Activated CD8-positive, alpha-beta T cell treated with anti-CD3 and anti-CD28 coated beads for 36 hours (primary cell): ENCODE measurements at places on chromosomes 2 and 18.
A peak's percentile ranks its signal among the peaks of the same experiment; 100 is the strongest.

GRCh38 chr2:27453968-27454367 is 11.8 kb downstream of the KRTCAP3 start:
- no peak overlapping the region for H3K4me3 ChIP-seq
- H3K27ac ChIP-seq = no peak overlapping the region
- peaks cover 1% of the 10 kb centered on the region for H3K36me3 ChIP-seq
- DNase-seq = no peak
- H3K27me3 ChIP-seq = no peaks in the 10 kb centered on the region

- no peaks in the 10 kb centered on the region for H3K4me1 ChIP-seq
- H3K4me3 ChIP-seq = no peak overlapping the region
- H3K27ac ChIP-seq = no peak overlapping the region
- no peaks in the 10 kb centered on the region for H3K36me3 ChIP-seq
- DNase-seq = no peak
These were observed 99.4 kb upstream of the NCK2 start for GRCh38 chr2:105645031-105645937.

- no peaks in the 10 kb centered on the region for H3K36me3 ChIP-seq
- H3K27me3 ChIP-seq = peaks cover 2% of the 10 kb centered on the region
- H3K27ac ChIP-seq = no peak overlapping the region
- H3K4me3 ChIP-seq = no peak overlapping the region
These were observed 43.7 kb upstream of the APCDD1 start for GRCh38 chr18:10410472-10411308.

- DNase-seq = no peak
- no peak overlapping the region for H3K4me3 ChIP-seq
- no peak overlapping the region for H3K27ac ChIP-seq
- H3K27me3 ChIP-seq = no peaks in the 10 kb centered on the region
- no peaks in the 10 kb centered on the region for H3K36me3 ChIP-seq
These were observed 652.2 kb downstream of the LRRTM4 start for GRCh38 chr2:76870011-76870410.

- DNase-seq = no peak
- no peak overlapping the region for H3K27ac ChIP-seq
- H3K27me3 ChIP-seq = peaks cover 2% of the 10 kb centered on the region
- H3K4me1 ChIP-seq = no peaks in the 10 kb centered on the region
- H3K36me3 ChIP-seq = no peaks in the 10 kb centered on the region
These were observed 438.2 kb downstream of the SLC4A3 start for GRCh38 chr2:220065581-220065980.

DNA sequence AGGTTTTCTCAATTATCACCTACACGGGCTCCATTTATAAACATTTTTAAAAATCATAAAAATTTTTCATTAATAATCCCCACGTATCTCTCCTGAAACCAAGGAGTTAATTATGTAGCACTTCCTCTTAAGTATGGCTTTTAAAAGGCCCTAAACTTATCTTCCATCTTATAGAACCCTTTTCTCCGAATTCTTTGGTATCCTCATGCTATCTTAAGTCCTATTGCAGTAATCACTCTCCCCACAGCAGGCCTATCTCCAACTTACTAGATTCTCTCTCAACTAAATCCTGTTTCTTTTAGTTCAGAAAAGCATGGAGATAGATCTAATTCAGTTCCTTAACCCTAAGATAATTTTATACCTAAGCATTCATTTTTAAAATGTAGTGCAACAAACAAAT is 26.2 kb downstream of the RPRD1A start:
- H3K27me3 ChIP-seq = no peaks in the 10 kb centered on the region
- DNase-seq = no peak
- peak overlapping the region; percentile 0 for H3K27ac ChIP-seq
- peaks cover 43% of the 10 kb centered on the region for H3K4me1 ChIP-seq

DNA sequence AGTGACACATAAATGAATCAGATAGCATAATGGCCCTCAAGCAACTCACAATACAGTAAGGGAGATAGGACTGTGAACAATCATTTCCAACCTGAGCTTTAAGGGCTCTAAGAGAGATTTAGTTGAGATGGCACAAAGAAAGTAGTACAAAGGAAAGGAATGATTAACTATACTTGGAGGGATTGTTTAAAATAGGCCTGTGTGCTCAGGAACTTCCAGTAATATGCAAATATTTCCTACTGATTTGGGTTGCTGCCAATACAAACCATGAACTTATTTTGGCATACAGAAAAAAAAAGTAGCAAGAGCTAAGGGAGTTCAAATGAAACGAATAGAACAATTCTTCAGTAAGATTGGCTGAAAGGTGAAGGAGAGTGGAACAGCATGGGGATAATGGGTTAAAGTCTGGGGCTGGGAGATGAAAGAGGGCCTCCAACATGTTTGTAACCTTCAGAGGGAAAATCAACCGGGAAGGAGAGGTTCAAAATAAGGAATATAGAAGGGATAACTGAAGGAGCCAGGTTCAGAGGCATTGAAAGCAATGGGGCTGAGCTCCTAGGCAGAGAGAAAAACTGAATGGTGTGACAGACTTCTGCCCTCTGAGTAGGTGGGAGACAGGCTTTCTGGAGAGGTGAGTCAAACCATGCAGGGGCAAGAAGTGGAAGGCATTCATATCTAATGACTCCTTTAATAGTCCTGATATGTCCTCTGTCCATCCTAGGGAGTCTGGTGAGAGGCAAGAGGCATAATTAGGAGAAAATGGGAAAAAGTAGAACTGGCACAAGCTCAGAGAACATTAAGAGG is 83.5 kb downstream of the DNAH7 start:
- no peaks in the 10 kb centered on the region for H3K36me3 ChIP-seq
- H3K4me3 ChIP-seq = no peak overlapping the region
- H3K4me1 ChIP-seq = no peaks in the 10 kb centered on the region
- H3K27ac ChIP-seq = no peak overlapping the region

DNA sequence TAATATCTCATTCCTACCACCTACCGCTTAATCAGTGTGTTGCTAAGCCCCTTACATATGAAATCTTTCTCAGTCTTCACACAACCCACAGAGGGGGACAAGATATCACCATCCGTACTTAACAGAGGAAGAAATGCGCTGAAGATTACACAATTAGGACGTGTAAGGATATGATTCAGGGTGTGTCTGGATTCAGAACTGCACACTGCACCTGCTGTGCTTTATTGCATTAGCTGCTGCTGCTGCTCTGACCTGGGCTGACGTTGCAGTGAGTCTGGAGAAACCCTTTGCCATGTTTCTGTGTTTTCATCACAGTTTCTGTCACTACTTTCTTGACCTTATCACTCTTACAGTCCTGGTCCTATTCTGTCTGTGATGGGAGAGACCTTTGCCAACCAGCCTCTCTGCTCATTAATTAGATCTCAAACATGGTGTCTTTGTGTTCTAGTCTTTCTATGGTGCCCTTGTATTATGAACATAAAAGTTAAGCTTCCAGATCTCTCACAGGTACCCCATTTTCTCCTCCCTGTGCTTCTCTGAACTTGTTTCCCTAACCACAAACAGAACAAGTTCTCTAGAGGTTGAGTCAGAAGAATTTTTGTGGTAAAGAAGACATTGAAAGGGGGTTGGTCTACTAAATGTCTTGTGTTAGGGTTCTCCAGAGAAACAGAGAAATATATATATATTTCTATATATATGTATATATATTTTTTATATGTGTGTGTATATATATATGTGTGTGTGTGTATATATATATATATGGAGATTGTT is 92.9 kb upstream of the CYP1B1 start:
- no peak overlapping the region for H3K27ac ChIP-seq
- no peaks in the 10 kb centered on the region for H3K4me1 ChIP-seq
- peaks cover 28% of the 10 kb centered on the region for H3K27me3 ChIP-seq
- H3K36me3 ChIP-seq = no peaks in the 10 kb centered on the region

GRCh38 chr2:129479892-129480291 is 499.6 kb upstream of the RAB6C start:
- DNase-seq = no peak
- H3K27ac ChIP-seq = no peak overlapping the region
- no peaks in the 10 kb centered on the region for H3K36me3 ChIP-seq
- H3K27me3 ChIP-seq = peaks cover 1% of the 10 kb centered on the region

- H3K4me1 ChIP-seq = no peaks in the 10 kb centered on the region
- DNase-seq = no peak
- H3K27ac ChIP-seq = no peak overlapping the region
- H3K36me3 ChIP-seq = no peaks in the 10 kb centered on the region
- no peaks in the 10 kb centered on the region for H3K27me3 ChIP-seq
- no peak overlapping the region for H3K4me3 ChIP-seq
These were observed 160.2 kb downstream of the GREB1L start for GRCh38 chr18:21402272-21402671.

DNA sequence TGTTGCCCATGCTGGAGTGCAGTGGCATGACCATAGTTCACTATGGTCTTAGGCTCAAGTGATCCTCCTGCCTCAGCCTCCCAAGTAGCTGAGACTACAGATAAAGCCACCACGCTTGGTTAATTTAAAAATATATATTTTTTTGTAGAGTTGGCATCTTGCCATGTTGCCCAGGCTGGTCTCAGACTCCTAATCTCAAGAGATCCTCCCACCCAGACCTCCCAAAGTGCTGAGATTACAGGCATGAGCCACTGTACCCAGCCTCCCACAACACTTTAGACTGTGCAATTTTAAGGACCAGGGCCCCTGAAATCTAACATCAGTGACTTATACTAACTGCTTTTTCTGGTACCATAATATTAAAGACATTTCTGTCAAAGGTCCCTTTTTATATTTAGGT is 5.2 kb downstream of the TXNDC2 start:
- H3K4me1 ChIP-seq = peaks cover 3% of the 10 kb centered on the region
- H3K36me3 ChIP-seq = no peaks in the 10 kb centered on the region
- no peak overlapping the region for H3K27ac ChIP-seq
- no peaks in the 10 kb centered on the region for H3K27me3 ChIP-seq
- no peak overlapping the region for H3K4me3 ChIP-seq

DNA sequence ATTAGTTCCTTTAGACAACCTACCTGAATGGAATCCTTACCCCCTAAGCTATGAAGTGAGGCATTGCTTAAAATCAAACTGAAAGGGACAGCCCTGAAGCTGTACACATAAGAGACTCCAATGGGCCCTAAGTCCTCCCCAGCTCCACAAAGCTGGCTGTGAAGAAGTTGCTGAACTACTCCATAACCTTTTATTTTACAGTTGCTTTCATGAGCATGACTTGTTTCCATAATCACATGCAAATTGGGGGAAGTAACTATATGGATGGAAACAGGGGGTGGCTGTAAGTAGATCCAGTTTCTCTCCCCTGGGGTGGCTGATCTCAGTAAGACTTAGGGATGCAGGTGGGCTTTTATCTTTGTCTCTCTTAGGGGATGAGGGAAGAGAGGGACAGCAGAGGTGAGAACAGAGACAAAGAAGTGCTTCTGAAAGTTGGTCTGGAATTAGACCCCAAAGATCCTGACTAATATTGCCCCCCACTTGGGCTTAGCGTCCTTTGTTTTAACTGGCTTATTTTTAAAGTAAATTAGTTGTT is 5.5 kb downstream of the FZD5 start:
- H3K27me3 ChIP-seq = peaks cover 41% of the 10 kb centered on the region
- H3K4me1 ChIP-seq = peaks cover 16% of the 10 kb centered on the region
- no peak overlapping the region for H3K27ac ChIP-seq
- H3K4me3 ChIP-seq = no peak overlapping the region
- H3K36me3 ChIP-seq = peaks cover 8% of the 10 kb centered on the region
- DNase-seq = no peak

GRCh38 chr2:165793779-165794535 is at the start of gene GALNT3:
GALNT3 (minus strand) TSS chr2:165794247; CDS start chr2:165770700, 23,547 bp downstream.
- H3K4me1 ChIP-seq = peaks cover 15% of the 10 kb centered on the region
- H3K4me3 ChIP-seq = peak within 1 kb of the TSS; percentile 85
- peak; percentile 33 for DNase-seq
- H3K36me3 ChIP-seq = peaks cover 2% of the 10 kb centered on the region
- peaks cover 27% of the 10 kb centered on the region for H3K27me3 ChIP-seq

GRCh38 chr18:50454387-50454988 is 79.6 kb downstream of the SKA1 start:
- no peak overlapping the region for H3K4me3 ChIP-seq
- no peaks in the 10 kb centered on the region for H3K36me3 ChIP-seq

DNA sequence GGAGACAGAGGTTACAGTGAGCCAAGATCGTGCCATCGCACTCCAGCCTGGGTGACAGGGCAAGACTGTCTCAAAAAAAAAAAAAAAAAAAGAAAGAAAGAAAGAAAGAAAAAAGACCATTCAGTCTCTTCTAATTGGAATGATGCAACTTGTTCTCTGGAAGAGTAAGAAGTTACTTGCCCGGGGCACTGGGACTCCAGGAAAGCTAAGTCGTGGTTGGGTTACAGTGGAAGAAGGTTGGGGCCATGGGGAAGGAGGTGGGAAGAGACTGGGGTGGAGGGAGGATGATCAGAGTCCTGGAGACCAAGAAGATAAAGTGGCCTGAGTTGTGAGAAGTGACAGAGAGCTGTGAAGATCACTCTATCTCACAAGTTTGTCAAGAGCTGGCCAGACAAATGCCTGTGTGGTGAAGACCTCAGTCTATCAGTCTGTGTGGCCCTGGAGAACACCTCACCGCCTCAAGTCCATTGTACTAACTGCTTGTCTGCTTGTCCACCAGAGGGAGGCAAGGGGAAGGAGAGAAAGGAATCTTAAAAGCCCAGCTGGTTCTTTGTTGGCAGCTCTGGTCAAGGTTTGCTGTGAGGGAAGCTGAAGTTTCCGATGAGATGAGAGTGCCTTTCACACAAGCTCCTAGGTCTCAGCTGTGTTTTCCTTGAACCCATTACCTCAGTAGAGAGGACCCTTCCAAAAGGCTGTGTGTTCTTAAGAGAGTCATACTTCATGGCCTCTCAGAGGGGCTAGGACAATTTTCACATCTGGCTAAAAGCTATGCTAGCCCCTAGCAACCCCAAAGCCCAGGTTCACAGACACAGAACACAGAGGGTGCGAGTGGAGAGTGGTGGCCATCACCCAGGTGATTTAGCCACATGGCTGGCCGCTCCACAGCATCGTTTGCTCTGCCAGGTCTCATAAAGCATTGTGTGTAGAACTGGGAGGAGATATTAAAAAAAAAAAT is 72.0 kb upstream of the TMEM178A start:
- DNase-seq = no peak
- H3K4me3 ChIP-seq = no peak overlapping the region
- H3K4me1 ChIP-seq = no peaks in the 10 kb centered on the region
- H3K36me3 ChIP-seq = no peaks in the 10 kb centered on the region

GRCh38 chr2:104312684-104313083 is 541.2 kb upstream of the POU3F3 start:
- H3K36me3 ChIP-seq = no peaks in the 10 kb centered on the region
- H3K4me1 ChIP-seq = no peaks in the 10 kb centered on the region
- H3K4me3 ChIP-seq = no peak overlapping the region
- no peak overlapping the region for H3K27ac ChIP-seq
- no peaks in the 10 kb centered on the region for H3K27me3 ChIP-seq
- no peak for DNase-seq

DNA sequence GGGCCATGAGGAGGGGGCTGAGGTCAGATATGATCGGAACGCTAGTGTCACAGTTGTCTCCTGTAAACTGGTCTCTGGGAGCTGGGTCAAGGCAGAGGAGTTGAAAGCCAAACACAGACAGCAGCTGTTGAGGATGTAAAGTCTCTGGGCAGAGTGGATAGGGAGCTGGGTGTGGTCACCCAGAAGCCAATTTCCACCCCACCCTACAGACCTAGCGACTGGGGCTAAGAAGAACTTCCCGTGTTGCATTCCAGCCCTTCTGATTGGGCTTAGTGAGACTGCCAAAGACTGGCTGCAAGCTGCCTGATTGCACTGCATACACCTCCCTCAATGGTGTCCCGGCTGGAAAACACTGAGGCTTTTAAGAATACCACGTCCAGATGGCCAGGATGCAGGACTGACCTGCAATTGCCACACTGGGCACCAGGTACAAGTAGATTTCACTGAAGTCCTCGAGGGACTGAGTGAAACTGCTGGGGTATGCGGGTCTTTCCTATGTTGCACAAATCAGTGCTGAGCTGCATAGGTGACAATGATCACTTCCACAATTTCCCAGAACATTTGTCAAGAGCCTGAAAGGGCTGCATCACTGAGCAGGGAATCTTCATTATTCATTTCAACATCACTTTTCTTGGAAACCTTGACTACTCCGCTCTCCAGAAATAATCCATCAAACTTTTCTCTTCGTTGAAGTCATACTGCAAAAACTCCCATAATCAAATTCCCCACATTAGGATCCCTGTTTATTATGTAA is 43.1 kb upstream of the EML4 start:
- H3K4me1 ChIP-seq = peaks cover 64% of the 10 kb centered on the region
- H3K36me3 ChIP-seq = peaks cover 3% of the 10 kb centered on the region
- no peaks in the 10 kb centered on the region for H3K27me3 ChIP-seq
- H3K27ac ChIP-seq = no peak overlapping the region
